ENCODE measurements at places on chromosomes 1 and 21. TPM values are rescaled to one million over a fixed set of nuclear protein-coding genes. Genes with fewer than 3 reads are reported as not detected.

GRCh38 chr1:191579019-191579418 is 579.2 kb upstream of the RGS18 start:
- DNase-seq: no peak
- no peaks in the 10 kb centered on the region for H3K4me1 ChIP-seq
- no peaks in the 10 kb centered on the region for H3K36me3 ChIP-seq
- no peak overlapping the region for H3K27ac ChIP-seq
- no peaks in the 10 kb centered on the region for H3K27me3 ChIP-seq

GRCh38 chr1:19689856-19690255 is 25.2 kb downstream of the HTR6 start:
- no peak for DNase-seq
- H3K27ac ChIP-seq: no peak overlapping the region
- no peaks in the 10 kb centered on the region for H3K27me3 ChIP-seq
- peaks cover 90% of the 10 kb centered on the region for H3K36me3 ChIP-seq

DNA sequence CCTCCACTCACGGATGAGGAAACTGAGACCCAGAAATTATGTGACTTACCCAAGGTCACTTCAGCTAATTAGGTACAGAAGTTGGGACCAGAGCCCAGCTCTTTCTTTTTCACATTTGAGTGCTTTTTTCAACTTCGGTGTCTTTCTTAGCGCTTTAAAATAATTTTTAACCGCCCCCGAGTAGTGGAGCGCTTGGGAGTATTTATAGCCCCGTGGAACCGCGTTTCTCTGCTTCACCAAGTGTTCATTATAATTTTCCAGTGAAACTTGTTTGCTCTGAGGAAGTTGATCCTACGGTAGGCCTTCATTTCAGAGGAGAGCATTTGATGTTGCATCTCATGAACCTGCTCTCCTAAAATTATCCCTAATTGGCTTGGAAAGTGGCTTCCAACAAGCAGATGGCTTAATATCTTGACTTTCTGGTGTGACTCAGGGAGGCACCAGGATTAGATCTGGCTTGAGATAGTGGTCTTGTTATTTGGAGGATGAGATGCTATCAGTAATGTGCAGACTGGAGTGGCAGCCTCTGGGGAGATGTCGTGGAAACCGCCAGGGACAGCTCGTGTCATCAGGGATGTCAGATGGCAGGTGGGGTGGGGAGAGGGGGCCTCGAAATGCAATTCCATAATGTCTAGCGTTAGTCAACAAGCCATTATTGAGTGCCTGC is 321.3 kb downstream of the CAMTA1 start:
- H3K27me3 ChIP-seq: no peaks in the 10 kb centered on the region
- H3K27ac ChIP-seq: no peak overlapping the region

The DPYD gene
- 58.4 TPM for total RNA-seq

The VSIG8 gene
- 1.6 TPM for total RNA-seq

- peak overlapping the region; percentile 54 for H3K27ac ChIP-seq
- no peak for DNase-seq
- H3K27me3 ChIP-seq: no peaks in the 10 kb centered on the region
- no peaks in the 10 kb centered on the region for H3K36me3 ChIP-seq
- no peak overlapping the region for H3K4me3 ChIP-seq
These were observed 70.6 kb upstream of the GCLM start for GRCh38 chr1:93979718-93980319.

DNA sequence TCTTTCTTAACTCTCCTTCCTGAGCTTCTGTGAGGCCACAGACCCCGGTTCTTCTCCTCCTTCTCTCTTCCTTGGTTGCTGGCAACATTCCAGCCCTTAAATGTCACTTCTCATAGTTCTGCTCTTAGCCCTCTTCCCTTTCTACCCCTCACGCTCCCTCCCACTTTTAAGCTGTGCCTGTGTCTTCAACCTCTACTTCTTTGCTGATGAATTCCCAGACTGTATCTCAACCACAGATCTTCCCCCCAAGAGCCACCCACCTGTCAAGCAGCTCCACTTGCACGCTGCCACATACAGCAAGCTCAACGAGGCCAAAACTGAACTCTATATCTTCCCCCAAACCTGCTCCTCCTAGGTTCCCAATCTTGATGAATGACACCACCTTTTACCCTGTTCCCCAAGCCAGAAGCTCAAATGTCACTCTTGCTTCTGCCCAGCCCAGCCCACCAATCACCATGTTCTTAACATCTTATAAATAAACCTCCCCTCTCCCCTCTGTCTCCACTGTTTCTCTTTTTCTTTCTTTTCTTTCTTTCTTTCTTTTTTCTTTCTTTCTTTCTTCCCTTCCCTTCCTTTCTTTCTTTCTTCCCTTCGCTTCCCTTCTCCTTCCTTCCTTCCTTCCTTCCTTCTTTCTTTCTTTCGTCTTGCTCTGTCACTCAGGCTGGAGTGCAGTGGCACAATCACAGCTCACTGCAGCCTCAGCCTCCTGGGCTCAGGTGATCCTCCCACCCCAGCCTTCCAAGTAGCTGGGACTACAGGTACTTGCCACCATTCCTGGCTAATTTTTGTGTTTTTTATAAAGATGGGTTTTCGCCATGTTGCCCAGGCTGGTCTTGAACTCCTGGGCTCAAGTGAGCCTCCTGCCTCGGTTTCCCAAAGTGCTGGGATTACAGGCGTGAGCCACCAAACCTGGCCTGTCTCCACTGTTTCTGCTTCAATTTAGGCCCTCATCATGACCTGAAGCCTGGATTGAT is 19.8 kb upstream of the PTP4A2 start:
- DNase-seq: no peak
- H3K4me1 ChIP-seq: peaks cover 61% of the 10 kb centered on the region

DNA sequence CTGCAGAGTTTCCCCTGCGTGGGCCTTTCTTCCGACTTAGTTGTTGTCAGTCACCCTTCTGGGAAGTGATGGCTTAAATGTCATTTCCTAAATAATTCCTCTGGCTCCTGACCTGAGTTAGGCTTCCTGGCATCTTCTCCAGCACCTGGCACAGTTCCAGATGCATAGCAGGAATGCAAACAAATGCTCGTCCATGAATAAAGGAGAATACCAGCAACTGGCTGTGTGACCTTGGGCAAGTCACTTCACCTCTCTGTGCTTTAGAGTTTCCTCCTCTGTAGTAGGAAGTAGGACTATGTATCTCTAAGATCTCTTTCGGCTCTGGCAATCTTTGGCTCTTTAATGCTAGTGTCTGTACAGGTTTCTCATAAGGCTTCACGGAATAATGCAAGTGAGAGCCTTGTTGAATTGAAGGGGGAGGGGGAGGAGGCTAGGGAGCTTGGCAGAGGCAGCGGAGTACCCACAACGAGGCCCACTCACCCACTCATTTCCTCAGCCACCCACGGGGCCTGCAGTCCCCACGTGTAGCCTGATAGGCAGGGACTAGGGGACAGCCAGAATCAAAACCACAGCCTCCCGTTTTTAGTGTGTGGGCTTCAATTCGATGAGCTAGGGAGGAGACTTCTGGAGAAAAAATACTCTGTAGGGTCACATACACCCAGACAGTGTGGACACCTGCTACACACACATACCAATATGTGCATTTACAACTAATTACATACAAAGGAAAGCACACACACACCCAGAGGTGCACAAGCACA is 48.1 kb downstream of the TENT5C start:
- H3K27me3 ChIP-seq: no peaks in the 10 kb centered on the region
- H3K4me3 ChIP-seq: no peak overlapping the region
- H3K4me1 ChIP-seq: peaks cover 54% of the 10 kb centered on the region
- no peak overlapping the region for H3K27ac ChIP-seq

The PTPRU gene
- total RNA-seq: 5.8 TPM

The GSTM5 gene
- 2.2 TPM for total RNA-seq

The C8B gene
- total RNA-seq: not detected

The CD48 gene
- 7.0 TPM for total RNA-seq

DNA sequence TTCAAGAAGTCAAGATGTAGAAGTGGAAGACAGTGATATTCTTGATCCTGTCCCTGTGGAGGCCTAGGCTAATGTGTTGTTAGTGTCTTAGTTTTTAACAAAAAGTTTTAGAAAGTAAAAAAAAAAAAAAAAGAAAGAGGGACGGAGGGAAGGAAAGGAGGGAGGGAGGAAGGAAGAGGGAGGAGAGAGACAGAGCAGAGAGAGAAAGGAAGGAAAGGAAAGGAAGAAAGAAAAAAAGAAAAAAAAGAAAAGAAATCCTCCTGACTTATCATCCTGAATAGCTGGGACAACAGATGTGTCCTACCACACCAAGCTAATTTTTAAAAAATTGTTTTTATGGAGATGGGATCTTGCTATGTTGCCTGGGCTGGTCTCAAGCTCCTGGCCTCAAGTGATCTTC is 24.6 kb downstream of the PHACTR4 start:
- H3K27me3 ChIP-seq: no peaks in the 10 kb centered on the region
- DNase-seq: no peak
- no peak overlapping the region for H3K4me3 ChIP-seq
- H3K27ac ChIP-seq: no peak overlapping the region

The SPRR1A gene
- total RNA-seq: 1,951 TPM

The GUCA2A gene
- not detected for total RNA-seq

GRCh38 chr1:103341377-103341880 is 184.1 kb upstream of the RNPC3 start:
- no peak overlapping the region for H3K4me3 ChIP-seq
- H3K27ac ChIP-seq: no peak overlapping the region

The ELAPOR1 gene
- total RNA-seq: 0.49 TPM

The HLX gene
- 1.4 TPM for total RNA-seq

The CACNA1E gene
- 0.19 TPM for total RNA-seq

GRCh38 chr1:189374816-189375215 is 1102.8 kb downstream of the BRINP3 start:
- no peak overlapping the region for H3K27ac ChIP-seq

Measured in esophagus squamous epithelium (tissue), 5 donors.